ENCODE measurements at places on chromosomes 5 and 9. TPM values are rescaled to one million over a fixed set of nuclear protein-coding genes. Genes with fewer than 3 reads are reported as not detected.

Gene LHX6
- polyA plus RNA-seq = not detected

Gene GPR151
- 0.11 TPM for polyA plus RNA-seq

Gene PTGR1
- polyA plus RNA-seq = 4.8 TPM

Gene NR5A1
- polyA plus RNA-seq = not detected

Gene NSMF
- 6.1 TPM for polyA plus RNA-seq

Gene PCDHGC4
- 0.68 TPM for polyA plus RNA-seq

Gene NIPSNAP3A
- 43.7 TPM for polyA plus RNA-seq

Gene RGMB
- 6.8 TPM for polyA plus RNA-seq

Gene PCDHGA2
- polyA plus RNA-seq = not detected

Gene PCDHB4
- polyA plus RNA-seq = not detected

Gene RNF14
- 38.6 TPM for polyA plus RNA-seq

Gene LMBRD2
- polyA plus RNA-seq = 4.7 TPM

All from GM12878 (cell line).